Stimulated activated CD4-positive, alpha-beta T cell treated with anti-CD3 and anti-CD28 coated beads, Interleukin-4, amount 100 ng/mL, for 4 hours (primary cell): ENCODE measurements at places on chromosomes 5 and 9.

DNA sequence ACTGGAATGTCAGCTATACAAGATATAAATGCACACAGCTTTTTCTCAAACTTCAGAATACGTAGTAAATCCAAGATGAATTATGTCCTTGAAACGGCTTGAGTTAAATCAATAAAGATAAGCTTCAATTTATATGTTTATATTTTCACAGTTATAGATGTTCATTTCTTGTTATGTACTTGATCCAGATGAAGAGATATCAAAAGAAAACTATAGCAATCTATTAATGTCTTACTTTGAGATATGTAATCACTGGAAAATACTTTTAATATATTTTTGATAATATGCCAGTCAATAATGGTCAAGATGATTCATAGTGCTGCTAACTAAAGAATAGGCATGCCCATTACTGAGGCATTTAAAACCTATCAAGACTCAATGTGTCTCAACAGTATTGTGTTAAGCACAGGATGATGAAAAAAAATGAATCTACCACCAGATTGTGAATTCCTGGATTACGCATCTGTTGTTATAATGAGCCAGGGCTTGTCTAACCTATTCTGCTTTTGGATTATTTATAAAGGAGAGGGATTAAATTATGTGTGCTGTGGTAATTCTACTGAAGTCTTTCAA, 372.6 kb upstream of the PRR16 start:
- DNase-seq, result no peak

DNA sequence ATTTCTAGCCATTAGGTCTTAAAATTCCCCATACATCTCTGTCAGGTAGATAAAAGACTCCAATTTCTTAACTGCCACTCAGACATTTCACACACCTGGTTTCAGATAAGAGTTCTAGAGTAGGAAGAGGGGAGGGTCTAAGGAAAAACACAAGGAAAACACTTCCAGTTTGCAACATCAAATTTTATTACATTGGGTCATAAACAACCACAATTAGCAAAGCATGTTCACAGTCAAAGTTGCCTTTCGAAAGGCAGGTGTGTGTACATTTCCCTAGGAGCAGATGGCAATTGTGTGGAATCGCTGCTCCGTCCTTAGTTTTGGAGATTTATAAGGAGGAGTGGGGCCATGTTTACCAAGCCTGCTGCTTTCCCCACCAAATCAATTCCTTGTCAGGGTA, 120.8 kb downstream of the DMRT2 start:
- DNase-seq, result no peak

DNA sequence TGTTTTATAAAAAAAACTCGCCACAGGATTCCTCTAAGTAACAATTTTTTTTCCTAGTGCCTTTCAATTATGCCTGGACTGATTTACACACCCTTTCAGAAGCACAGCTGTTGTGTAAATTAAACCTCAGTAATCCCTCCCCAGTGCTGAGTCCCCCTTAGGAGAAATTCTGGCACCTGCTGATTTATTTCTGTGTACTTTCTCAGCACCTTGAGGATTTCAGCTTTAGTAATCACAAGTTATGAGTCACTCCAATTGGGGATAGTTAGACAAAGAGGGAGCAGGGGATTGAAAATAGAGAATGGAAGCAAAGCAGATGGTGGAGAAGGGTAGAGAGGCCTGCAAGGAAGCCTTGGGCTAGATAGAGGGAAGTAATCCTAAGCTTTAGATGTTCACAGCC, 171.7 kb downstream of the TTLL11 start:
- no peak for DNase-seq

- no peak for DNase-seq
Measured at GRCh38 chr9:95772320-95773052, 103.0 kb upstream of the ERCC6L2 start.

GRCh38 chr9:18452276-18452675, 21.7 kb upstream of the ADAMTSL1 start:
- DNase-seq, result no peak

DNA sequence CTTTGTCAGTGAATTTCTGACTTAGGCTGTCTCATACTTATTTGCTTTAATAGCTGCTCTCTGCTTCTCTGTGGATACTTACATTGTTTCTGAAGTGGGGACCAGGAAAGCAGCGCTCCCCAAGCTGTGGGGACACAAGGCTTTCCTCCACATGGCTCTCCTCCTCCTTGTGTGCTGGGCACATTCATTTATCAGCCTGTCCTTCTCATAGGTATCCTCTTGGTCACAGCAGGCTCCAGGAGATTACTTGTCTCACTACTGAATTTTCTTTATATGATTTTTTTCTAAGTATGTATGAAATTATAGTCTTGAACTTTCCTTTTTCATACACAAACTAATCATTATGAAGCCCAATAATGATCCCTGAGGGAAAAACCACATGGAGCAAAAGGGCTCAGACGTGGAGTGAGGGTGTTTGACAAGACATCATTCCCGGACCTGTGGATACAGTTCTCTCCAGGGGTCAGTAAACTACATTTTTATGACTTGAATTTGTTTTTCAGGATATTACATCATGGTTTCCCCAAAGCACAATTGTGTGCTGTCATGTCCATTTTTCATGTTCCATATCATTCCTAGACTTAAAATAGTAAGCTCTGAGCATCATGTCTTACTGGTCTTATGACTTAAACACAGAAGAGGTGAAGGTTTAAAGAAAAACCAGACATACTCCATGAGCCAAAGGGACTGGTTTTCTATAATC, 234.5 kb downstream of the PCSK1 start:
- no peak for DNase-seq

DNA sequence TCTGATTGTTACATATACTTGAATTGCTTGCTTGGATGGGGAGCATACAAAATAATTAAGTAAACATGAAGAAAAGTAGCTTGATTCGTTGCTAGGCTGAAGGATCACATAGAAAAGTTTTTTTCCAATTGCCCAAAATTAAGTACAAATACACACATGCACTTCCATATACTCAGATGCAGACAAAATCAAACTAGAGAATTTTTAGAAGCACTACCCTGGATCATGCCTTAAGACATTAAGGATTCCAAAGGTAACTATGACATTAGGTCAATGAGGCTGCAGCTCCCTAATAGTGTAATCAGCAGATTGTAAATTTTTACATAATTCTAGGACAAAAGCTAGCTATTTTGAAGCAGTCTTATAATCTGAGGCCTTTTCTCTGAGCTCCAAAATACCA, 216.9 kb upstream of the TMEM161B start:
- no peak for DNase-seq

DNA sequence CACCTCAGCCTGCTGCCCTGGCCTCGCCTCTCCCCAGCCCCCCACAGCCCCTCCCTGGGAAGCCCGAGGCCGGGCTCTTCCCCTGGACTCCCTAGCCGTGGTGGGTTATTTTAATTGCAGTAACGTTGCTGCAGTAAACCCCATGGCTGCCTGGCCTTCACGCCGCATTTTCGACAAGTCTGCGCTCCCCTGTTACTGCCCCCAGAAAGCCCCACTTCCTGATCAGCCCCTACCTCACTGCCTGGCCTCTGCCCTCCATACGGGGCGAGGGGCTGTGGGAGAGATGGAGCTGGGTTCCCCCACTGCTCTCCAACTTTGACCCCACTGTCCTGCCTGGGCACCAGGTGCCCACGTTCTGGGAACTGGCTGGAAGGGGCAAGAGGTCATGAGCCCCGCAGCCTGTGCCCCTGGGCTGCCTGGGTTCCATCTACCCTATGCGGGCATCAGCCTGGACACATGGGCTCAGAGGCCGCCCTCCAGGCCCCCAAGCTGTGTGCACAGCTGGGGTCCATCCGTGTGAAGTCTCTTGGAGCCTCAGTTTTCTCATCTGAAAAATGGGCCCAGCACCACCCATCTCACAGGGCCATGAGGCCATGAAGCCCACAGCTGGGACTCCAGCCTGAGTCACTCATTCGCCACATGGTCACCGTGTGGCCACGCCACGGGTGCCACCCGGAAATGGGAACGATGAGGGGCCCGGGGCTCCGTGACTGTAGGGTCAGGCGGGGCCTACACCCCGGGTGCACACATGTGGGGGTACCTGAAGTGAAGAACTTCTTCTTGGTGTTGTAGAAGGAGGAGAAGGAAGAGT, 11.5 kb downstream of the EGFL7 start:
- DNase-seq, result no peak

DNA sequence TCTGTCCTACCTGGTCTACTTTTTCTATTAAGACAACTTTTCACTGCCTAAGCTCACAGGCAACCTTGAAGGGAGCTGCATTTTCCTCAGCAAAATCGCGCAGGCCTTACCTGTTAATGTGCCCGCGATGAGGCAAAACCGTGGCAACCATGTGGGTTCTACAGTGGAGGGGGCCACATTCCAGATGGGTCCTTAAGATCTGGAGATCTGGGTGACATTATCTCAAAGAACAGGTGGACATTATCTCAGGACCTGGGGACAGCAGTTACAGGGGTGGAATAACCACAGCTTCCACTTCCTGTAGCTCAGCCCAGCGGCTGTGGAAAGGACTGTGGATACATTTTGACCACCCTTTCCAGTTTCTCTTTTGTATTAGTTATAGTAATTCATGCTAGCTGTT, 112.8 kb upstream of the PTCH1 start:
- no peak for DNase-seq

GRCh38 chr9:125646217-125646616, 60.8 kb downstream of the MAPKAP1 start:
- no peak for DNase-seq

DNA sequence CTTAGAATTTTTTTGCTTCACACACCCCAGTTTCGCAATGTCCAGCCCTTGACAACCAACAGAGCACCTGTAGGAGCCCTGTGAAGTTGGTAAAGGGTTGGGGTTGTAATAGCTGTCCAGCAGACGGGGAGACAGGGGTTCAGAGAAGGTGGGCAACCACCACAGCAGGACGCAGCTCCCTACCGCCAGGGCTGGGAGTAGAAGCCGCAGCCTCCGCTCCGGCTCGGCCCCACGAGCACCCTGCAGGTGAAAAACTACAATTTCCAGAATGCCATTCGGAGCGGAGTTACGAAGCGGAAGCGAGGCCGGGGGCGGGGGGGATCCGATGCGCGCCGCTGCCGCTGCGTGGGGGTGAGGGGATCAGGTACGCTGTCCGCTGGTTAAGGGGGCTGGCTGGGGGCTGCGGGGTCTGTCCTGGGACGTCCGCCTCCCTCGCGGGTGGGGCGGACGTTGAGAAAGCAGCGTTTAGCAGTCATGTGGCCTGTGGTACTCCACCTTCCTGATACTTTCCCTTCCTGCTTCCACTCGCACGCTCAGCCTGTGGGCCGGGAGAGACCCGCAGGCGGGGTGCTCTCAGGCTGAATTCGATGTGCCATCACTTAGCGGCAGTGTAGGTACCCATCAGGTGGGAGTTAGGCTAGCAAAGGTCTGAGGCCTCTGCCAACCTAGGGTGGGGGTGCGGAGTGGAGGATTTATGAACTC, at the start of gene TRMT10B:
TRMT10B (plus strand) TSS at position 317 of the 702 bp plus-strand sequence. CDS start 8,127 bp downstream, outside the sequence.
- peak; percentile 76 for DNase-seq

GRCh38 chr5:151663617-151664293, 23.0 kb downstream of the SPARC start:
- DNase-seq, result no peak

GRCh38 chr5:101473483-101473882, 570.4 kb upstream of the ST8SIA4 start:
- DNase-seq, result no peak

GRCh38 chr5:170200876-170201275, 31.9 kb upstream of the C5orf58 start:
- no peak for DNase-seq

DNA sequence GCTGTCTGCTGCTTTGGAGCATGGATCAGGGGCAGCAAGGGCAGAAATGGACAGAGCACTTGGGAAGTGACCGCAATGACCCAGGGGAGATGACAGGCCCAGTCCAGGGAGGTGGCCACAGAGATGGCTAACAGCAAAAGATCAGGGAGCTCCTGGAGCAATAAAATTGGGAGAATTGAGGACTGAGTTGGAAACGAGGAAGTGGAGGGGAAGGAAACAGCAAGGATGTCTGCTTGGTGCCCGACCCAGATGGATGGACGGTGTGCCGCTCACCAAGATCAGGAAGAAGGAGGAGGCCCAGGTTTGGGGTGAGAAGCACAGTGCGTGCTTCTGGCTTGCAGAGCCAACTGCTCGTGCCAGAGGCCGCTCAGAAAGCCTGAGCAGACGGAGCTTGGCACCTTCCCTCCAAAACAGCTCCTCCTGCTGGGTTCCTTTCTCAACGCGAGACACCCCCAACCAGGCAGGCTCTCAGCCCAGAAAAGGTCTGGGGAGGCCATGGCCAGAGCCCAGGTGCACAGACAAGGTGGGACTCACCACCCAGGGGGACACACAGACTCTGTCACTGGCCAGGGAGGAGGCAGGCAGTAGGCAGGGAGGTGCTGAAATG, 1.7 kb upstream of the SLC34A1 start:
- DNase-seq, result no peak

- no peak for DNase-seq
Measured at GRCh38 chr9:116643691-116644090, 43.4 kb upstream of the TRIM32 start.

DNA sequence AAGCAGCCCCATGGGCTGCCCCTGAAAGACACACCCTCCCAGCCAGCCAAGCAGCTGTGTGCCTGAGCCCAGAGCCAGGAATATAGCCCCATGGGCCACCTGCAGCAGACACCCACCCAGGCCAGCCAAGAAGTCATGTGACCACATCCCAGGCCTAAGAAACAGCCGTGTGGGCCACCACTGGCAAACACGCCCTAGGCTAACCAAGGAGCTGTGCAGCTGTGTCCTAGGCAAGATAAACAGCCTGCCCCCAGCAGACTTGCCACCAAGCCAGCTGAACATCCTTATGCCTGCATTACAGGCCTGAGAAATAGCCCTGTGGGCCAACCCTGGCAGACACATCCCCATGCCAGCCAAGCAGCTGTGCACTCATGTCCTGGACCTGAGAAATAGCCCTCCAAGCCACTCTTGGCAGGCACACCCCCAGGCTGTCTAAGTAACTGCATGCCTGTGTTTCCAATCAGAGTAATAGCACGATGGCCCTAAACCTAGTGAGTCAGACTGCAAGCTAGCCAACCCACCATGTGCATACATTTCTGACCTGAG, 143.0 kb downstream of the ADAMTS6 start:
- DNase-seq, result no peak

GRCh38 chr5:127203818-127204217, 86.8 kb upstream of the MEGF10 start:
- DNase-seq, result no peak

GRCh38 chr5:136205061-136205702, 12.2 kb upstream of the SMIM32 start:
- no peak for DNase-seq

GRCh38 chr9:123678878-123679329, 251.0 kb downstream of the DENND1A start:
- DNase-seq, result no peak

DNA sequence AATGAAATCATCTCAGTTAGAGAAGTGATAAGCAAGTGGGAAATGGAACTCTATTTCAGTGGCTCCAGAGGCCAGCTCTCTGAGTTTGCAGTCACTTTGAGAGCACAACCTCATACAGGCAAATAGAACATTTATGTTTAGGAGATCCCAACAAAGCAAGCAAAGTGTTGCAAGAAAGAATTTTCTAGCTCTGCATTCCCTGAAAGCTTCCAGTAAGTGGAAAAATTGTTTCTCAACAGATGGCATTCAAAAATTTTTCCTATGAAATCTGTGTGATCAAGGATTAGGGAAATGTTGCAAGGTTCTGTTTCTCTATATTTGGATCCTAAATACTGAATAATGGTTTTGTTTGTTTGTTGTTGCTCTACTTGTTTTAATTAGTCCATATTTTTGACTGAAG, 764.2 kb upstream of the ZNF608 start:
- DNase-seq, result no peak
